ENCODE measurements at places on chromosomes 4 and X. TPM values are rescaled to one million over a fixed set of nuclear protein-coding genes. Genes with fewer than 3 reads are reported as not detected.

Gene HSD17B13
- 0.40 TPM for polyA plus RNA-seq

Gene GDI1
- polyA plus RNA-seq, result 118 TPM

Gene TEX13B
- polyA plus RNA-seq, result 0.34 TPM

Gene SPIN4
- polyA plus RNA-seq, result 1.2 TPM

Gene ARMCX4
- 4.5 TPM for polyA plus RNA-seq

Gene TMEM154
- 0.57 TPM for polyA plus RNA-seq

Gene FOXR2
- polyA plus RNA-seq, result 2.3 TPM

Gene GRIA3
- 1.2 TPM for polyA plus RNA-seq

Gene WAS
- polyA plus RNA-seq, result 4.7 TPM

Gene ADAM29
- polyA plus RNA-seq, result 100 TPM

Gene EFHC2
- 17.3 TPM for polyA plus RNA-seq

Gene DCAF8L2
- 55.4 TPM for polyA plus RNA-seq

Gene HEPH
- polyA plus RNA-seq, result 10.8 TPM

Gene MAML3
- 7.6 TPM for polyA plus RNA-seq

Gene SPANXD
- polyA plus RNA-seq, result 11.5 TPM

Gene P2RY10
- polyA plus RNA-seq, result 0.46 TPM

Gene AKAP4
- polyA plus RNA-seq, result 296 TPM

Gene CYLC1
- polyA plus RNA-seq, result 5.8 TPM

Gene PABPC1L2B
- polyA plus RNA-seq, result 0.73 TPM

Gene NPNT
- polyA plus RNA-seq, result 17.9 TPM

Gene VCX3A
- 77.3 TPM for polyA plus RNA-seq

Gene CCKAR
- polyA plus RNA-seq, result not detected

Gene RWDD4
- 14.5 TPM for polyA plus RNA-seq

Gene PF4V1
- not detected for polyA plus RNA-seq

Gene TLR3
- 12.6 TPM for polyA plus RNA-seq

Gene CXorf49B
- 6.0 TPM for polyA plus RNA-seq

Gene CT45A5
- 6.7 TPM for polyA plus RNA-seq

Gene CCDC120
- 7.5 TPM for polyA plus RNA-seq

Gene MID1
- 10.3 TPM for polyA plus RNA-seq

Gene MMRN1
- polyA plus RNA-seq, result 17.4 TPM

Gene COL4A5
- 13.4 TPM for polyA plus RNA-seq

Gene CXCL1
- 1.5 TPM for polyA plus RNA-seq

Gene MAGEA2
- 6.2 TPM for polyA plus RNA-seq

Gene PARM1
- 29.0 TPM for polyA plus RNA-seq

Gene SMPX
- polyA plus RNA-seq, result 4.2 TPM

Gene ANXA3
- 6.4 TPM for polyA plus RNA-seq

Gene PWWP3B
- 22.3 TPM for polyA plus RNA-seq

Gene SPANXC
- 5.4 TPM for polyA plus RNA-seq

Gene BEX4
- polyA plus RNA-seq, result 90.7 TPM

Gene NHSL2
- polyA plus RNA-seq, result 9.5 TPM

Gene CSAG1
- polyA plus RNA-seq, result 3.3 TPM

Gene RENBP
- 4.8 TPM for polyA plus RNA-seq

Gene PNMA3
- polyA plus RNA-seq, result 26.2 TPM

Gene TAF9B
- polyA plus RNA-seq, result 15.4 TPM

Gene TLR2
- polyA plus RNA-seq, result 5.4 TPM

Gene NRK
- 3.7 TPM for polyA plus RNA-seq

Gene SFRP2
- 65.6 TPM for polyA plus RNA-seq

Gene BMP3
- polyA plus RNA-seq, result 0.32 TPM

Gene RASSF6
- 0.17 TPM for polyA plus RNA-seq

Gene JAKMIP1
- 10.7 TPM for polyA plus RNA-seq

Gene CENPI
- polyA plus RNA-seq, result 0.69 TPM

Gene USP26
- polyA plus RNA-seq, result 1.0 TPM

Gene CXCL9
- 11.2 TPM for polyA plus RNA-seq

Data from testis (tissue), 5 donors.